K562 (cell line): ENCODE measurements at places on chromosomes 13 and 19. TPM values are rescaled to one million over a fixed set of nuclear protein-coding genes. Genes with fewer than 3 reads are reported as not detected.

DNA sequence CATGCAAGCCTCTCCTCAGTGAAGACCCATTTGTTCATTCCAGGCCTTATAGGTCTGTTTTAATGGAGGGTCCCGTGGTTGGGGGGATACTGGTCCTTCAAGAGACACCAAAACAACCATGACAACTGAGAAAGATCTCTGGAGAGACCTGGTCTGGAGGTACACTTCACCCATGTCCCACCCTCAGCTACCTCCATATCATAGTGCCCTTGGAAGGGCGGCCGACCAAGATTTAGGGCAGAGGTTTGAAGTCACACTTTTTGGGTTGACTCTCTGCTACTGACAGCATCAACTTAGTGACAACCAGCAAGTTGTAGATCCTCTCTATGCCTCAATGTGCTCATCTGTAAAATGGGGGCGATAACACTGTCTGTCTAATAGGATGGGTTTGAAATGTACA lies 177.3 kb downstream of the TSHZ3 start:
- H3K4me3 ChIP-seq: no peak overlapping the region
- H3K4me1 ChIP-seq: no peaks in the 10 kb centered on the region
- H3K36me3 ChIP-seq: no peaks in the 10 kb centered on the region
- DNase-seq: no peak

DNA sequence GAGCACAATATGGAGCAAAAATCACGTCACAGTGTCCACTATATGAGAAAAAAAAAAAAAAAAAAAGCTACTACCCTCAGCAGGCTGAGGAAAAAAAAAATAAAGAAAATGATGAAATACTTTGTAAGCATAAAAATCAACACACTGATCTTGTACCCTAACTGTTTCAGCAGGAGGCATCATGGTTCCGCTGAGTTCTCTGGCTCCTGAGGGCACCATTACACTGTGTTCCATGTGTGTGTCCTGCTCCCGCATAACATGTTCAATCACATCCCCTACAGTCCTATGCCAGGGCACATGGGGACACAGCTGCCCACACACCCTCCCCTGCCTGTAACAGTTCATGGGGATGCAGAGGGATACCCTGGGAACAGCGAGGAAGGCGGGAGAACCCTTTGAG lies 33.5 kb downstream of the DOCK9 start:
- no peak for DNase-seq
- H3K4me1 ChIP-seq: peaks cover 11% of the 10 kb centered on the region; the same call in 2 of the 3 replicates
- no peak overlapping the region for H3K4me3 ChIP-seq
- no peak overlapping the region for H3K27ac ChIP-seq
- no peaks in the 10 kb centered on the region for H3K36me3 ChIP-seq

GRCh38 chr19:2012941-2013682 lies 2.4 kb downstream of the BTBD2 start:
- peaks cover 45% of the 10 kb centered on the region for H3K4me1 ChIP-seq
- H3K27me3 ChIP-seq: no peaks in the 10 kb centered on the region
- H3K36me3 ChIP-seq: no peaks in the 10 kb centered on the region
- no peak overlapping the region for H3K27ac ChIP-seq
- no peak overlapping the region for H3K4me3 ChIP-seq

The SIGLEC8 gene
- total RNA-seq: 0.44 and 0.49 TPM in 2 replicates

- no peaks in the 10 kb centered on the region for H3K27me3 ChIP-seq
- H3K4me3 ChIP-seq: no peak overlapping the region
- no peak for DNase-seq
Measured at GRCh38 chr13:61255040-61255796, 160.4 kb downstream of the PCDH20 start.

- no peaks in the 10 kb centered on the region; the same call in 1 of the 2 replicates for H3K4me1 ChIP-seq
- no peak overlapping the region for H3K27ac ChIP-seq
- H3K36me3 ChIP-seq: no peaks in the 10 kb centered on the region
- peak; percentile 24 for DNase-seq
Measured at GRCh38 chr13:30978981-30979956, 46.8 kb downstream of the TEX26 start.

DNA sequence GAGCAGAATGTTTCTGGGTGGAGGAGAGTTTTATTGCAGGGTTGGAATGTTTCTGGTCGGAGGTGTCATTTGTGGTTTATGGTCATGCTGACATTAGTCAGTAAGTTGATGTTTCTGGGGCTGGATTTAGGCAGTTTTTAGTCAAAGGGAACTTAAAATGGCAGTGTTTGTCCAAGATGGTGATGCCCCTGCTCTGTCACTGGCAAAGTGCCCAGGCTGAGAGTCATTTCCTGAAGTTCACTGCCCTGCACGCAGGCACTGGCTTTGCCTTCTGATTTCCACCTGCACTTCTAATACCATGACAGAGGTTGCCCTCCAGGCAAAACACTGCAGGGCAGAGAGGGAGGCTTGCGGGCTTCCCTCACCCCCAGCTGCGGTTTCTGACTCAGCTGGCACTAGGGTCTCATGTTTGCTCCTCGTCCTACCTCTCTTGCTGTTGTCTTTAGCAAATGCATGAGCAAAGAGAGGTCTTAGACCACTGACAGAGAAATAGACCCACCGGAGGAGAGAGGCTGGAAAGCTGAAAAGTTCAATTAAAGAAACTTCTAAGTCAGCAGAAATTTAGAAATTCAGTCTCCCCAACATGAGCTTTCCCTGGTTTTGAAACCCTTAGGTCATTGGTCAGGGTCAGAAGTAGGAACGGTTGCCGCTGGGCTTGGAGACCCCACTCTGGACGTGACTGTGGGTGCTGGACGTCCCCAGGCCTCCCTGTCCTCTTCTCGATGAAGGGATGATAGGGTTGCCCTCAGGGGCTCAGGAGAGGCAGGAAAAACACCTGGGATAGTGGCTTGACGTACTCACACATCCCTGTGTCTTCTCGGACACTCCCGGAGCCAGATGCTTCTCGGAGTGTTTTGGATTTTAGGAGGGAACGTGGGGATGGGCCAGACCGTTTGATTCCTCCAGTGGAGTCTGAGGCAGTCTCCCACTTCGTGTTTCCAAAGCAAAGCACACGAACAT lies 26.3 kb downstream of the TMEM255B start:
- peaks cover 6% of the 10 kb centered on the region; the same call in 1 of the 2 replicates for H3K4me1 ChIP-seq
- H3K27me3 ChIP-seq: peaks cover 56% of the 10 kb centered on the region
- DNase-seq: no peak
- no peak overlapping the region for H3K27ac ChIP-seq

The MRPS12 gene
- 144 and 156 TPM in 2 replicates for total RNA-seq

- no peaks in the 10 kb centered on the region for H3K4me1 ChIP-seq
- no peaks in the 10 kb centered on the region for H3K27me3 ChIP-seq
- no peak for DNase-seq
- H3K4me3 ChIP-seq: no peak overlapping the region
Measured at GRCh38 chr13:38176664-38177063, 173.0 kb upstream of the UFM1 start.
